Cortex of kidney (tissue), 1 donor: ENCODE measurements at places on chromosomes 6 and 20.

DNA sequence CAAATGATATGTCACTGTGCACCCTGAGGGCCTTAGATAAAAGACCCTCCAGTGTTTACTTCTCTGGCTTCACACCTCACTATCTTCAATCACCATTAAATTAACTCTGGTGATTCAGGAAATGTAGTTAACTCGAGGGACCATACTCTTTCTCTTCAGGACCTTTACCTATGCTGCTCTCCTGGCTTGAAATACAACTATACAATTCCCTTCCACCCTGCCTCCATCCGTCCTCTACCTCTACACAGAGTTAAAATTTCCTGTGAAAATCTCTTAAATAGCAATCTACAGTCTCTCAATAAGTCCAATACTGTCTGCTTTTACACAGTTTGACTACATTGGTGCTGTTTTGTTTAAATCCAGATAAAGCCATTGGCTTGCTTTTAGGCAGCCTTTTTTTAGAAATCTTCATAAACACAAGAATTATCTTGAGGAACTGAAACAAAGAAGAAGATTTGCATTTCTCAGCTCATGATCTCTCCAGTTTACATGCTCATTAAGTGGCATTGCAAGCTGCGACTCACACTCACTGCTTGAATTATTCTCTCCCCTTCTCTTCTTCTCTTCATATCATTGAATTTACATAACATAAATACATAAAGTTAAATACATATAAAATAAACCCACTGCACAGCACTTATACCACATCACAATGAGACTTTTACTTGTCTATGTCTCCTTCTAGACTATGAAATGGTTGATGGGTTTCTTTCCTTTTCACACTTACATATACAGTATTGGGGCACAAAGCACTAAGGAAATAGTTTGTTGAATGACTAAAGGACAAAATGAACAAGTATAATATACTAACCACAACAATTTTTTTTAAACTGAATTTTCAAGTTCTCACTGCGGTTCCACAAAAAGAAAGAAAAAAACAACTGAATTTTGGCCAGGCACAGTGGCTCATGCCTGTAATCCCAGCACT, 239.0 kb upstream of the KCNQ5 start:
- DNase-seq = no peak

DNA sequence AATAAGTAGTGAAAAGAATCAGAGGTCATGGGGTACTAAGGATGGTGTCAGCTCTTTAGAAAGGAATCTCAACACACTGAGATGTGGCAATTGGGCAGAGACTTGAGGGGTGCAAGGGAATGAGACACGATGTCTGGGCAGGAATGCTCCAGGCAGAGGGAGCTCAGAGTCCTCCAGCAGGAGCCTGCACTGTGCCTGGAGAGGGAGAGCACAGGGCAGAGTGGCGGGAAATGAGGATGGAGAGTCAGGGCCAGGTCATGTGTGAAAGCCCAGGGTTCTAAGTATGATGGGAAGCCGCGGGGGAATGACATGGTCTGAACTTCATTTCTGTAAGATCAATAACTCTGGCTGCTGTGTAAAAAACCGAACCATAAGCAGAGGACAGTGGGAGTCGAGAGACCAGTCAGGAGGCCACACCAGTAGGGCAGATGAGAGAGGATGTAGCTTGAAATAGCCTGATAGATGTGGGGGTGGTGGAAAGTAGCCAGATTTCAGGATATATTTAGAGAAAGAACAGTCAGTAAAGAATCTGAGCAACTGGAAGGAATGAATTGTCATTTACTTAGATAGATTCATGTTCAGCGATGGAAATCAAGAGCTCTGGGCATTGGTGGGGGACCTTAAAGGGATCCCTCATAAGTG, 133.4 kb upstream of the DTNBP1 start:
- DNase-seq = no peak

- DNase-seq = no peak
Measured at GRCh38 chr6:7546896-7547295, 5.4 kb downstream of the DSP start.

DNA sequence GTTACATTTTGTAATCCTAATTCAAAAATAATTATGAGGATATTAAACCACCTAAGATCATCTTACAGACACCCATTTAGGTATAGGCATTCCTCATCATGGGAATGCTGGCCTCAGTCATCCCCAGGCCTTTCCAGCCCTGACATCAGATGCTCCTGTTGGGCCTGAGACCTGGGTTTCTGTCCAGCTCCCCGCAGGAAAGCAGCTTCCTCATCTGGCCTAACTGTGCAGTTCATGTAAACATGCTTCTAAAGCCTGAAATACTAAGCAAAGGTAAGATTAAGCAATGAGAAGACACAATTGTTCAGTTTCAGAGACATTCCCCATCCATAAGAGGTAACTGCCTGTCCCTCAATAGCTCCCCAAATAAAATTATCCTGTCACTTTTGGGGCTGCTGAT, 19.0 kb downstream of the ETV7 start:
- no peak for DNase-seq

- no peak for DNase-seq
Measured at GRCh38 chr6:140773276-140773675, 1359.4 kb upstream of the GJE1 start.

- DNase-seq = no peak
Measured at GRCh38 chr6:92380803-92381601, 1038.4 kb downstream of the EPHA7 start.

- DNase-seq = no peak
Measured at GRCh38 chr20:43320536-43320935, 130.8 kb upstream of the PTPRT start.

DNA sequence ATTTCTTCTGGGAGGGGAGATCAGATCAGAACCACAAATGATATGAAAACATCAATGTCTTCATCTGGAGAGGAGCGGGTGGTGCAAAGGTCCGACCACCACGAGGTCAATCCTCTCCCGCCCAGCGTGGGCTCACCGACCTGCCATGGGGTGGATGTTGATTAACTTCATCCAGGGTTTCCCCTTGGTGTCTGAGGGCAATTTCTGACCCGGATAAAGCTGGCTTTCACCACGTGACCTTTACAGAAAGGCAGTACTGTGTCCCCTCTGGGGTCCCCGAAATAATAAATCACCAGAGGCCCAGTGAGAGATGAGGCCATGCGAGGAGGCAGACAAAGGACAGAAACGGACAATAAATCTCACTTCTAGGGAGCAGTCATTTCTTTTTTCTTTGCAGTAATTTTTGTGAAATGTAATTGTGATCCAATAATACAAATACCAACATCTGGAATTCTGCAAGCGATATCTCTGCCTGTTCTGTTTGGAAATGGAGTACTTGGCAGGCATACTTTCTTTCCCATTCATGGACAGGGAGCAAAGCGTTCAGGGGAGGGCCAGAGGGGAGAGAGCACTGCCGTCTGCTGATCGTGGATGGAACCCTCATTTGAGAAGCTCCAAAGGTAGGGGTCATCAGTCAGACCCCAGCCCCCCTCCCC, 55.1 kb upstream of the APCDD1L start:
- DNase-seq = no peak

DNA sequence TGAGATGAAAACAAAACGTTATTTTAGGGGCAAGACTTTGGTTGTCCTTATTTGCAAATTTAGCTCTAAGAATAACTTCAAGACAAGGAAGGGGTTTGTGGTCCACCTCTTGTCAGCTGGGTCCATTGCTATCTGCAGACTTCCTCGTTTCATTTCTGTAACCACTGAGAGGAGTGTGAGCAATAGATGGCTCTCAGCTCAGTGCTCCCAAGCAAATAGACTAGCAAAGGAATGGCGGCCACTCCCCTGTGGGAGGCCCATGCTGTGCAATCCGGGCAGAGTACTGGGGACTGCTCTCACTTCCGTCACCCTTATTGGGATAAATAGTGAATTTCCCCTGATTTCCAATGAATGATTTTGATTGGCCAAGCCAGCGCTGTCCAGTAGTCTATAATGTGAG, 176.6 kb downstream of the ZDHHC14 start:
- no peak for DNase-seq

DNA sequence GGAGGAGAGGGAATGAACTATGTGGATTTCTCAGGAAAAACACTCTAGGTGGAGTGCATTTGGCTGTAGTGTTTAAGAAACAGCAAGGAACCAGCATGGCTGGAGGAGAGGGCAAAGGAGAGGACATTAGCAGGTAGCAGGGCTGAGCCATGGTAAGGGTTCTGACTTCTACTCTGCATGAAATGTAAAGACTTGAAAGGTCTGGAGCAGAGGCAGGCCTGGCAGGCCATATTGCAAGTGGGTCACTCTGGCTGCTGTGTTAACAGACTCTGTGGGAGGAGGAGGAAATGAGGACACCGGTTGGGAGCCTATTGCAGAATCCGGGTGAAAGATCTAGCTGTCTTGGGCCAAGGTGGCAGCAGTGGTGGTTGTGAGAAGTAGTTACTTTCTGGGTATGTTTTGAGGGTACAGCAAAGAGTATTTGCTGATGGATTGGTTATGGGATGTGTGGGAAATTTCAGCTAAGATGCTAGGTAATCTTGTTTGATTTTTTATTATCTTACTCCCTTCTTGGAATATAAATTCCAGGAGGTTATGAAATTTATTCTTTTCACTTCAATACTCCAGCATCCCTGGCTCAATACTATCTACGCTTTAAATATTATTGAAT, 115.9 kb upstream of the BCLAF1 start:
- DNase-seq = no peak

- no peak for DNase-seq
Measured at GRCh38 chr20:62359491-62360121, 7.5 kb downstream of the LAMA5 start.

DNA sequence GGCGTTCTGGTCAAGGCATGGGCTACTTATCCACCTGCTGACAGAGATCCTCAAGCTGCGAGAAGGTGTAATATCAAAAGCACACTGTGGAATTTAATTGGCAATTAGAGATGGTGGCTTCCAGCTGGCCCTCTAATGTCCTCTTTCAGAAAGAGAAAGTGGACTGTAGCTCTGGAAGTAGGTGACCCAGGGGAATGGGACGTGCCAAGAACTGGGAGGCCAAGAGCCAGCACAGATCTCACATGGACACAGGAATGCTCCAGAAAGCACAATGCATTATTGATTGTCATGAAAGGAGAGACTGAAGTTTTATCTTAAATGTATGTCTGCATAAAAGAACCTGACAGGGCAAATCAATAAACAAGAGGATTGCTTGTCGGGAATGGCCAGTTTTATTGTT, 198.6 kb upstream of the CDH4 start:
- DNase-seq = no peak

DNA sequence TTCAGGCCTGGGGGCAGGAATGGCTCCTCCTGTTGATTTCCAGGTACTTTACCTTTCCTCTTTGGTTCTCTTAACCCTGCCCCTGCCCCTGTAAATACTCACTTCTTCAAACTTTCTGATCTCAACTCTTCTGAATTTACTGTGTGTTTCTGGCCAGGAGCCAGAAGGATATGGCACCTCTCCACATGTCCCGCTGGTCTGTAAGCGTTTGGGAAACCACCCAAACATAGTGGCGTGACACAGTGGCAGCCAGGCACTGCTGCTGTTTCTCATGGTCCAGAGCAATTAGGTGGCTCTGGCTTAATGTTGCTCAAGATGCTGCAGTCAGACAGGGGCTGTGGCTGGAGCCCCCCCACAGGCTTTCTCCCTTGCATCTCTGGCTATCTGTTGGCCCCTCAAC, 374.5 kb downstream of the RNGTT start:
- DNase-seq = no peak

- DNase-seq = no peak
Measured at GRCh38 chr6:119760046-119760445, 410.5 kb upstream of the MAN1A1 start.

DNA sequence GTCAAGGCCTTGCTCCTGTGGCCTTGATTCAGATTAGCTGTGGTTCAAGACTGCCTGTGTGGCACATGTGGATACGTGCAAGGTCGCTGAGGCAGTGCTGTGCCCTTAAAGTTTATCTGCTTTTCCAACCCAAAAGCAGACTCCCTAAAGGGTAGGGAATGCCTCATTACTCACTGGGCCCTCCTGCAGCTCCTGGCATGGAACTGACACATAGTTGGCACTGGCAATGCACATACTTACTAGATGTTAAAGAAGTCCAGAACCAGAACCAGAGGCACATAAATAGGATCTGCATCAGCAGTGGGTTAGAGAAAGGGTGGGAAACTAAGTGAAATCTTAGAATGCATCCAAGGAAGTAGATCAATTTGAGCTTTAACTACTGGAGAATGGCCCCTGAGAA, 90.6 kb upstream of the MLN start:
- DNase-seq = no peak

GRCh38 chr6:36886950-36887618, 1.3 kb downstream of the C6orf89 start:
- no peak for DNase-seq

DNA sequence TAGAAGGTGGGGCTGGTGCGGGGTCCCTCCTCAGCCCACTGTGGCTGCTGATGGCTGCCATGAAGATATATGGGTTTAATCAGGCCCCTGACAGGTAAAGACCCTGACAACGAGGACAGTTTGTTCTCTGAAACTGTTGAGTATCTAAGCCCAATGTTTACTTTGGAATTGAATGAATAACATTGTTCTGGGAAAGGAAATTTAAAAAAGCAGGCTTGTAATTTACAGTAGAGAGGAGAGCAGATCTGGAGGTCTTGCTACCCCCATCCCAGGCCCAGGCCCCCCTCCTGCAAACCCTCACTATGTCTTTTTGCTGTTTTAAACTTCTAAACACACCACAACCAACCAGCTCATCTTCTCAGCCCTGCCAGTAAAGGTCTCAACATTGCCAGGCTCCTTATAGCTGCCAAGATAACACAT, 171.3 kb downstream of the CDC5L start:
- no peak for DNase-seq

- no peak for DNase-seq
Measured at GRCh38 chr6:163782436-163783003, 368.0 kb downstream of the QKI start.

DNA sequence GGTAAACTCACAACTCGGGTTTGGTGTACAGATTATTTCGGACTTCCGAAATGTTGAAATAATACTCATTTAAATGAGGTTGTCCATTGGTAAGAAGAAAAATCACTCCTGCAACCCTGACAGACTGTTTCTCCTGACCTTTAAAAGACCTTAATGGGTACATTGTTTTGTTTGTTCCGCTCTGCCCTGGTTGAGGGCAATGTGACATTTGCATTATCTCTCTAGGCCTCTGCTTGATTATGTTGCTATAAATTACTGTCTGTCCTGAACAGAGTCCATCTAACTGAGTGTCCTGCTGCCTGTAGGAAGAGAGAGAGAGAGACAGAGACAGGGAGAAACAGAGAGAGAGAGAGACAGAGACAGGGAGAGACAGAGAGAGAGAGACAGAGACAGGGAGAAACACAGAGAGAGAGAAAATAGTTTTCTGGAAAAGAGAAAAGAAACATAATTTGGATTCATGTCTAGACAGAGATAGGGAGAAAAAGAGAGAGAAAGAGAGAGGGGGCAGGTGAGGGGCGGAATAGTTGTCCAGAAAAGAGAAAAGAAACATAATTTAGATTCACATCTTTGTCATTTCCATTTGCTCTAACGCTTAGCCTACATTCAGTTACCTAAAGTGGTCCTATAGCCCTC, 83.2 kb downstream of the SHLD1 start:
- no peak for DNase-seq

GRCh38 chr6:20838113-20838512, 303.9 kb downstream of the CDKAL1 start:
- no peak for DNase-seq
